ENCODE measurements at places on chromosomes 6 and 20.

DNA sequence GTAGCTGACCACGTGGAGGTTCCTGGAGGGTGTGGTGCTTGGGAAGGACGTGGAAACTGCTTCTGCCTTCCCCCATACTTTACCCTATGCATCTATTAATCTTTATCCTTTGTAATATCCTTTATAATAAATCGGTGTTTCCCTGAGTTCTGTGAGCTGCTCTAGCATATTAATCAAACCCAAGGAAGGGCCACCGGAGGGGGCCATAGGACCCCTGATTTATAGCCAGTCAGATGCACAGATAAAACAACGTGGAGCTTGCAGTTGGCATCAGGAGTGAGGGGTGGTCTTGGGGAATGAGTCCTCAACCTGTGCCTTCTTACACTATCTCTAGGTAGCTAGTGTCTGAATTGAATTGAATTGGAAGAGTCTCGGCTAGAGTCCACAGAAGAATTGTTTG lies 36.5 kb upstream of the TFAP2A start:
- no peak for DNase-seq

- no peak for DNase-seq
Measured at GRCh38 chr6:354631-355280, 36.8 kb upstream of the IRF4 start.

DNA sequence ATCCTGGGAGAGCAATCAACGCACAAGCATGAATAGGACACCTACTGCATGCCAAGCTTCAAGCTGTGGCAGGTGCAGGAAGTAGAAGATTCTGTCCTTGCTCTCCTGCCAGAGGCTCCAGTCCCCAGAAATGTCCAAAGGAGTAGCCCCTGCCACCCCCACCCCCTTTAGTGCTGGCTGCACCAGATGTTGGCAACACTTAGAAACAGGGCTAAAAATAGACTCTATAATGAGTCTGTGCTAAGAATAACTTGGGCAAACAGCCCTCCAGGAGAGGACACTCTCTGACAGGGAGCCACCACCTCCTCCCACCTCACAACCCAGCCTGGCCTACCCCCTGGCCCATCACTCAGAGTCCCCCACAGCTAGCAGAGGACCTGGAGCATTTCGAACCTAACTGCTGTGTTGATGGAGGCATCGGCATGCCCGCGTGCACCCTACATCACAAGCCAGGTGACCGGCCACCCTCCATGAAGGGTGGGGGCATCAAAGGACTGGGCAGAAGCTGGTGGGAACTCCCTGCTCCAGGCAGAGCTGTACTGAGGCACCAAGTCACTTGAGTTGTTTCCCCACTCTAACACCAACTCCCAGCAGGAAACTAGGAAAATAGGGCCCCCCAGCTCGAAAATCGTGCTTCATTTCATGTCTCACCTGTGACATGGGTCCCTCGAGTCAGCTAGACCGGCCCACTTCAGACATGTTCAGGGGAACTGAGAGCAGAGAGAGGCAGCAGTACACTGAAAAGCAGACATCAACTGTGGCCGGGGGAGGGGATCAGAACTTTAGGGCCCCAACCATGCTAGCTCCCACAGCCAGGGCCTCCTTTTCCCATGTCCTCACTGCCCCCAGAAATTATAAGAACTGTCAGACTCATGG lies 18.7 kb downstream of the TFEB start:
- no peak for DNase-seq

DNA sequence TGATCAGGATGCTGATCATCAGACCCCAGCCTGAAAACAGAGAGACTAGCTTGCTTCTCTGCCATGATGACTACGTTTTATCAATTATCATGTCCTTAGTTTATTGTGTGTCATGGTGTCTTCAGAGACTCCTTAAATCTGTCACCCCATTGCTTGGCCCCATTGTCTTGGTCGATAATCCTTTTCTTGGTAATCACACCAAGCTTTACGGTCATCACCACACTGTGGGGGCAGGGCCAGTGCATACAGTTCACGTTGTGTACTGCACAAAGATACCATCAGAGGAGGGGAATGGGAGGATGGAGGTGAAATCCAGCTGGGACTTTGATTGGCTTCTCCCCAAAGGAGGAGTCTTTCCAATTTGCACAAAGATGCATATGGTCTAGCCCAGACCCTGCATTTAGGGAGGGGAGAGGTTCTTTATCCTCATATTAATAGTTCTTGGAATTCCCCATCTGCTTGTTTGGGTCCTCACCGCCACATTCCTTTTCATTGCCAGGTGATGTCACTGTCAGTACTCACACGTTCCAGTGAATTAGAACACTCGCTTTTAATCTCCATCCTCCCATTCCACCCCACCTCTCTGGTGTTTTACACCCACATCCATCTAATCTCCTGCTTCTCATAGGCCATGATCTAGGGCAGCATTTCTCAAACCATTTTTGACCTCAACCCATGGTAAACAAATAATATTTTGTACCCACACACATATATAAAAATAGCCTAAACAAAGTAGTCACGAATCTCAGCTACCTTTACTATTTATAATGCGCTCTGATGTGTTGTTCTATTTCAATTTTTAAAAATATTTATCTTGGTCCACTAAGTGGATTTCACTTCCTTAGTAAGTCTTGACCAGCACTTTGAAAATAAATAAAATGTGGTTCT lies 5.7 kb downstream of the ETV7 start:
- no peak for DNase-seq

- DNase-seq, result no peak
Measured at GRCh38 chr20:51399006-51399890, 143.3 kb downstream of the NFATC2 start.
